ENCODE measurements at places on chromosomes 7 and 10.

- no peak for DNase-seq
Measured at GRCh38 chr10:84077768-84078167, 61.5 kb upstream of the GHITM start.

DNA sequence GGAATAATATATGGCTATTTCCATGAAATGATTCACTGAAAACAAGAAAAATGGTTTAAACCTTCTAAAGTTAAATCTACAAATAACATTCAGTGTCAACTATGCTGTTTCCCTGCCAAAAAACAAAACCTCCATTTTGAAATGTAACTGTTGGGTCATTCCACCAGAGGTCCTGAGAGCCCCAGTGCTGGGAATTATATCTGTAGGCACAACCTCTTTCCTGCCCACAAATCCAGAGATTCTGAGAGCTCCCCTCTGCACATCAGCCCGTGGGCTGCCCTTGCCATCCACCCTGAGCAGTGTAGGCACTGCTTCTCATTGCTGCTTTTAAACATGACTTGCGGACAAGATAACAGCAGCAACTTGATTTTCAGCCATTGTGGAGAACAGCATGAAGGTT is 198.6 kb downstream of the TMEM178B start:
- no peak for DNase-seq

- no peak for DNase-seq
Measured at GRCh38 chr10:86849181-86849894, 92.9 kb downstream of the BMPR1A start.

- no peak for DNase-seq
Measured at GRCh38 chr10:52488606-52489485, 174.8 kb downstream of the DKK1 start.

DNA sequence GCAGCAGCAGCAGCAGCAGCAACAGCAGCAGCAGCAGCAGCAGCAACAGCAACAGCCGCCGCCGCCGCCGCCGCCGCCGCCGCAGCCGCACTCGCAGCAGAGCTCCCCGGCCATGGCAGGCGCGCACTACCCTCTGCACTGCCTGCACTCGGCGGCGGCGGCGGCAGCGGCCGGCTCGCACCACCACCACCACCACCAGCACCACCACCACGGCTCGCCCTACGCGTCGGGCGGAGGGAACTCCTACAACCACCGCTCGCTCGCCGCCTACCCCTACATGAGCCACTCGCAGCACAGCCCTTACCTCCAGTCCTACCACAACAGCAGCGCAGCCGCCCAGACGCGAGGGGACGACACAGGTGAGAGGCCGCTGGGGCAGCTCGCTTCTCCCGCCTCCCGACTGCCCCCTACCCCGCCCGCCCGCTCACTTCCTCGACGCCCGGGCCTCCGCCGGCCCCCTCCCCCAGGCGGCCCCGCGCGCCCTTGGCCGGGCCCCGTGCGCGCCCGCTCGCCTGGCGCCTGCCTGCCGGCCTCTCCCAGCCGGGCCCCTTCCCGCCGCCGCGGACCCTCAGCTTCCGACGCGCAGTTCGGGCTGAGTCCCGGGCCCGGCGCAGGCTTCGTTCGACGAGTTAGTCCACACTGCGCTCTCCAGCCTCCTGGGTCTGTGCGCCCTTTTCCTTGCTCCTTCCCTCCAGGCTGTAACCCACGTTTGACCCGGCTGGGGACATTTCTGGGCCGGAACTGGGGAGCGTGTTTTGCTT is 882 bp downstream of the DLX6 start:
- DNase-seq, result no peak

- DNase-seq, result no peak
Measured at GRCh38 chr10:34814223-34814912, 728 bp downstream of the PARD3 start.

DNA sequence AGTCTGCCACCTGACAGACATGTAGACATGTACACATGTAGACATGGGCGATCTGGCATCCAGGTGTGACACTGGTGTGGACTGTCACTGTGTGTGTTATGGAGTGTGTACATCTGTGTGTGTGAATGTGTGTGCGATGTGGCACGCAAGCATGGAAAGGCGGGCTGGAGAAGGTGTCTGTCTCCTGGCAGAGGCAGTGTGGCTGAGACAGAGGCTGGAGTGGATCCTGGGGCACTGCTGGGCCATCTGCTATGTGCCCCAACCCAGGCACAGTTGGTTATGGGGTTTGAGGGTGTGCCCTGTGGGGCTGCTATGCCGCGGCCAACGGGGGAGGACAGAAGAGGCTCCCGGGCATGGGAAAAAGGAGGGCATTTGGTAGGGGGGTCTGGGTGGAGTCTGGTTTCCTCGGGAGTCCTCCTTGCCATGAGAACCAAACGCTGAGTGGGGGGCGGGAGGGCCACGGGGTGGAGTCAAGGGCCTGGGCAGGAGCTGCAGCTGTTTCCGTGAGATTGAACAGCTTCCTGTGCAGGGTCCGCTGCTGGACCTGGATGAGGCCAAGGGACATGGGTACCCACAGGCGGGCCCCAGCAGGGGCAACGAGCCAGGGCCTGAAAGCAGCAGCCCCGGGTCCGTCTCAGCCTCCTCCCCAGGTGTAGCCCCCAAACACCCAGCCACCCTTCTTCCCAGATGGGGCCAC is 1.3 kb downstream of the ELN start:
- no peak for DNase-seq

DNA sequence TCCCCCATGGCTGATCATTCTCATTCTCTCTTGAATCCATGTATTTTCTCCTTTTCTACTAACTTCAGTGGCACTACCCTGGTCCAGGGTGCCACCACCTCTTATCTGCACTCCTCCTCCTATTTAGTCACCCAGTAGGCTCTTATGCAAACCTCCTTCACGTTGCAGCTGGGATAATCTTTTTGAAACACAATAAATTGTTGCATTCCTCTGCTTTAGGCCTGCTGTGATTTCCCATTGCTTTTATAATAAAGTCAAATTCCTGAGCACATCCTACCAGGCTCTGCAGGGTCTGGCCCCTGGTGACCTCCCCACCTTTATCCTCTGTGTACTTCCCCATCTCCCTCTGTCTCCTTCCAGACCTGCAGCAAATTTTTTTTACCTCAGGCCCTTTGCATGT is 112.7 kb upstream of the KIAA1217 start:
- DNase-seq, result no peak

- DNase-seq, result no peak
Measured at GRCh38 chr10:75651417-75651816, 220.0 kb downstream of the LRMDA start.

DNA sequence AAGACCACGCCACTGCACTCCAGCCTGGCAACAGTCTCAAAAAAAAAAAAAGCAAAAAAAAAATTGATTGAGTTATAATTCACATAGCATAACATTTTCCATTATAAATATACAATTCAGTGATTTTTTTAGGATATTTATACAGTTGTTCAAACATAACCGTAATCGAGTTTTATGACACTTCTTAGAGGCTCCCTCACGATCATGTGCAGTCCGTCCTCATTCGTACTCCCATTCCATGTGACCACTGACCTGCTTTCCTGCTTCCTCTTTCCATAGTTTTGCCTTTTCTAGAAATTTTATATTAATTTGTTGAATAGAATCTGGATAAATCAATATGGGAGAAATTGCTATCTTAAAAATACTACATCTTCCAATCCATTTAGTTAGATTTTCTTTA is 45.7 kb downstream of the VTI1A start:
- DNase-seq, result no peak

- no peak for DNase-seq
Measured at GRCh38 chr10:105148921-105149320, 507.8 kb downstream of the SORCS3 start.

DNA sequence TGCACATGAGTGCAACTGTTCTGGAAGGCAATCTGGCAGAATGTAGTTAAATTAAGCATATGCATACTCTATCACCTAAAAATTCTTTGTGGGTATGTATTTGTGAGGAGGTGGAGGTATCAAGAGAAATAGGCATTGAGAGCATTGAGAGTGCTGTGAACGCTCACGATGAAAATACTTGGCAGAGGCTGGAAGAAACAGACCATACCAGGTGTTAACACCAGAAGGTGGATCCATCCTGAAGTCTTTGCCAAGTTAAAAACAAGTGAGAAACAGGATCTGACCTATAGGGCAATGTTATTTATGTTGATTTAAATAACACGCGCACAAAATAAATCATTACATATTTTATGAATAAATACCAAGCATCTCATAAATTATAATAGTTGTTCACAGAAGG is 311.6 kb downstream of the PCLO start:
- no peak for DNase-seq
